ENCODE measurements at places on chromosomes 4 and X. TPM values are rescaled to one million over a fixed set of nuclear protein-coding genes. Genes with fewer than 3 reads are reported as not detected.

The STAP1 gene
- not detected for total RNA-seq

The GPC4 gene
- total RNA-seq: 3.6 TPM

The PARM1 gene
- total RNA-seq: not detected

The CFAP99 gene
- total RNA-seq: not detected

DNA sequence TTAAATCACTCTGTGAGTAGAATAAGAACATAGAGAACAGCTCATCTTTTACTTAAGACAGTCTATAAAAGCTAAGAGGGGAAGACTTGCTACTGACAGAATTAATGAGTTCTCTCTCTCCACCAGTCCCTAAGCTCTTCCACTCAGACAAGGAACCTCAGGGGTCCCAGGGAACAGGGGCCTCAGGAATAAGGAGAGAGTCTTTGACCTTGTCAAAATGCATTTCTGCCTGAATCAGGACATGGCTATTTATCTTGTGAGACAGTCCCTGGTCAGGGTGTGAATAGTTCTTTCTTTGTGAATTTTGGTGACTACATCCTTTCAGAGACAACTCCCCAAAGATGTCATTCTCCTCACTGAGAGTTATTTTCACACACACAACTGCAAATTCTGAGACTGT lies 218.7 kb upstream of the HS3ST1 start:
- no peak for DNase-seq

DNA sequence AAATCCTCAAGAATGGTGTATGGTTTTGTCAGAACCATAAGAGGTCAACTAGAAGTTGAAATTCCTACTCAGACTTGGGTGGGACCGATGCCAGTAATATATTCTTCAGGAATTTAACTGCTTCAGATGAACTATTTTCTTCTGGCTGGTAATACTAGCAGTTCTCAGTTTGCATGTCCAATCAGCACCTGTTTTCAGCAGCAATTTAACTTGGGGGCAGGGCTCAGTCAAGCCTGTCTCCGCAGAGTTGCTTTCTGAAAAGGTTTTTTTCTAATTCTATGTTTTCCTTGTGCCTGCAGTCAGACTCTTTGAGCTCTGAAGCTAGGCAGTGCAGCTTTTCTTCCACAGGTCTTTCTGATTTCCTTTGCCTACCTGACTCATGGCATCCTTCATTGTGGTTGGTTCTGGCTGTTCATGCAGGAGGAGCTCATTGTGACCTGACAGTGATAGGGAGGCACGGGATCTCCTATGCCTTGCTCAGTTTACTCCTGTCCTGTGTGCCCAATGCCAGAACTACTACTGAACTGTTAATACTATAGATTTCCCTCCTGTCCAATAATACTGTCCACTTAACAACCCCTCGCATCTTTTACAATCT lies 17.3 kb upstream of the FMR1 start:
- no peak for DNase-seq

DNA sequence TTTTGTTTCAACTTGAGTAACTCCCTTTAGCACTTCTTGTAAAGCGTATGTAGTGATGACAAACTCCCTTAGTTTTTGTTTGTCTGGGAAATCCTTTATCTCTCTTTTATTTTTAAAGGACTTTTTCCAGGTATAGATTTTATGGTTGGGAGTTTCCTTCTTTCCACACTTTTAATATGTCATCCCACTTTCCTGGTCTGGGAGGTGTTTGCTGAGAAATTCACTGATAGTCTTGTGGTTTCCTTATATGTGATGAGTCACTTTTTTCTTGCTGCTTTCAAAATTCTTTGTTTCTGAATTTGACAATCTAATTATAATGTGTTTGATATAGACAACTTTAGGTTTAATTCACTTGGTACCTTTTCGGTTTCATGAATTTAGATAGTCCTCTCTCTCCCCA lies 353.9 kb downstream of the GPAT3 start:
- DNase-seq: no peak

DNA sequence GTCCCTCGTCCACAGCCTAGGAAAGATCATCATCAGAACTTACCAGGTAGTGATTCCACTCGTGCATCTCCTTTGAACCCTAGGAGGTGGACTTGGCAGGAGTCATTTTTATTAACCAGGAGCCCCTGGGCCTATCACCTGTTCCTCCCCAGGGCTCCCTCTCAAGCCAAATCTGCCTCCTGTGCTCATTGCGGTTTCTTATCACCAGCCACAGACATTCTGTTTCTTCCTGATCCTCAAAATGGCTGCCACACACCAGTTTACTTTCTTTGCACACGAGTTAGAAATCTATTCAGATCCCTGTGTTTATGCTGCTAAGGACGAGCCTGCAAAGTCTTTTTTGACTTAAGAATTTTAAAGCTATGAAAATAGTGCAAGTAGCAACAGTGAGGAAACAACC lies 354.5 kb upstream of the BOD1L1 start:
- no peak for DNase-seq

Data from SK-MEL-5 (cell line).